T-cell (primary cell): ENCODE measurements at places on chromosomes 13 and 19.

GRCh38 chr13:83881140-83881684 is 1.1 kb downstream of the SLITRK1 start:
- DNase-seq = no peak

DNA sequence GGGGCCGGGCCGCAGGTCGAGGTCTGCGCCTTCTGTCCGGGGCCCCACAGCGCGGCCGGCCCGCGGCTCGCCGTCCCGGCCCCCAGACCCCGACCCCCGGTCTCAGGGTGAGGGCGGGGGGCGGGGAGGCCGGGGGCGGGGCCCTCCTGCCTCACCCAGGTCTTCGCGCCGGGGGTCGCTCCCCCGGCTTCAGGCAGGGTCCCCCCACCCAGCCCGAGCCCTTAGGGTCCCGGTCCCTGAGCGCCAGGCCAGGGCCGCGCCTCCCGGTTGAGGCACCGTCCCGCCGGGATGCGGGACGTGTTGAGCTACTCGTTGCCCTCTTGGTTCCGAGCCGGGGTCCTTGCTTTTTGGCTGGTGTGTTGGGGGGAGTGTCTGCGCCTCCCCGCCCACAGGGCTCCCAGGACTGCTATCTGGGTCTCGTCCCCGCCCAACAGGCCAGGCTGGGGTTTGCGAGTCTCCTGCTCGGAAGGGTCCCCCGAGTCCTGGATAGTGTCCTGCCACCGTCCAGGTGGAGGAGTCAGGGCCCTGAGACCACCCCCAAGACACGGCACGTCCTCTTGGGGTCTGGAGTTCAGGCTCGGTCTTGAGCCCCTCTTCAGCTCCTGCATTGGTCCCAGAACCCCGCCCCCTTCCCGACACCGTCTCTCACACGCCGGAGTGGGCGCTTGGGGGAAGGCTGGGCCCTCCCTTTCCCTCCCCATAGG is 452 bp downstream of the PIAS4 start:
- no peak for DNase-seq

DNA sequence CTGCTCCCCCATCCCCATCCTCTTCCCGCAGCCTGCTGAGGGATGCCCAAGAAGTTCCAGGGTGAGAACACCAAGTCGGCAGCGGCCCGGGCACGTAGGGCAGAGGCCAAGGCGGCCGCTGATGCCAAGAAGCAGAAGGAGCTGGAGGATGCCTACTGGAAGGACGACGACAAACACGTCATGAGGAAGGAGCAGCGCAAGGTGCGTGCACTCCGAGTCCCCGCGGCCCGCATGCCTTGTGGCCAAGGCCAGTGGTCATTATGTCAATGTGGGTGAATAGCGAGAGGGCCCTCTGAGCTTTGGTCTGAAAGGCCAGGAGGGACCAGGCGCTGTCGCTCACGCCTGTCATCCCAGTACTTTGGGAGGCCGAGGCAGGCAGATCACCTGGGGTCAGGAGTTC is 3.6 kb downstream of the CCDC124 start:
- DNase-seq = no peak

DNA sequence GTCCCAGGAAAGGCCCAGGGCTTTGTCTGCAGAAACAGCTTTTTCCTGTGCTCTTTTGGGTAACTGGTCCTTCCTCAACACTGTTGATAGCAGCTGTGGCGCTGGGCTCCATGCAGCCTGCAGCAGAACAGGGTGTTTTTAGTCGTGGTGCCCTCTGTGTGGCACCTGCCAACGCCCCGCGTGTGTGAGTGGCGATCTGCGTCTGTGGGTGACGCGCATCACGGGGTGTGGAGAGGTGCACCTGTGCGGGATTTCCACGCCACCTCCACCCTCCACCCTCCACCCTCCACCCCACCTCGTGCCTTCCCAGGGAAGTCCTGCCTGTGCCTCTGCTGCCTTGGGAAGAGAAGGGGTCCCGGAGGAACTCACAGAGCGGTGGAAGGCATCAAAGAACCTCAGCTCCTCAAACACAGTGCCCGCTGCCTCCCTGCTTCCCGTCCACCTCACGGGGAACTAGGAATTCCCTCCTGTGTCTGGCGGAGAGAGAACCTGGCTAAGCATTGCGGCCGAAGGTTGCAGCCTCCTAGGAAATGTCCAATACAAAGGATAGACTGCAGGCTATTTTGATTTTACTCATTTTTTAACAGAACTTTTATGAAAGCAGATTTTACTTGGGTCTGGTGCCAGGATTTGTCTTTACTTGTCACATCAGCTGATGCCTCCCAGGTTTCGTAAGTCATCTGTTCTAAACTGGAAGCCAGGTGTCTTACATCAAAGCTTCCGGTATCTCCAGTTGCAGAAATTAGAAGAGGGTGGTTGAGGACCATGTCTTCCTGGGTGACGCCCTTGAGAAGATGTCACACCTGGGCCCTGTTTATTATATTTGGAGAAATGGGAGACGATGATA is 84.0 kb downstream of the ATP11A start:
- no peak for DNase-seq

DNA sequence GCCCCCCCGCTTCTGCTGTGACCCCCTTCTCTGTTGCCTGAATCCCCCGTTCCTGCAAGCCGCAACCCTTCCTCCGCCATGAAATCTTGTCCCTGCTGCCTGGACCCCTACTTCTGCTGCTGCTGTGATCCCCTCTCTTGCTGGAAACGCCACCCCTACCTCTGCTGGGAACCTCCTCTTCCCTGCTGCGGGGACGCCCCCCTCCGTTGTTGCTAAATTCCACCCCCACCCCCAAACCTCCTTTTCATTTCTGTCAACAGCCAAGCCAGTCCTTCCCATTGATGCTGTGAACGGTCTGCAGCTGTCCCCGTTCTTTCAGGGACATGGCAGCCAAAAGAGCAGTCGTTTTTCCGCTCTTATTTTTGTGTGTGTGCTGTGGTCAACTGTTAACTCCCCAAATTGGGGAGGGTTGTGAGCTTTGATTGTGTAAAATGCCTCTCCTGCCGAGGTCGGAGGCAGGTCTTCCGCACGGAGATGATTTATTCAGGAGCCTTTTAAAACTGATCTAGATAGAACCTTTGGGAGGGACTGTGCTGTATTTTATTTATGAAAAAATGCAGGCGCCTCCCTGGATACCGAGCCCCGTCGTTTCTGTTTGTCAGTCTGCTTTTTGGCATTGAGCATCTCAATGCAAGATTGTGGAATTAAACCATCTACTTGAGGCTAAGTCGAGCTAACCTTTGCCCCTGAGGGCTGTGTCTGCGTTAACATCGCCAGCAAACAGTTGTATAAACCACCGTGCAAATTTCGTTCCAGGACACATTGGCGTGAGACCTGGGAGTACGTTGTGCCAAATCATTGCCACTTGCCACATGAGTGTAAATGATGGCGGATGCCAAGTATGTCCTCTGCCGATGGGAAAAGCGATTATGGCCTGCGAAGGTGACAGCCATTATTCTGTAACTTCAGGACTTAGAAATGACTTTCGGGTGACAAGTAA is 27.9 kb upstream of the NDUFS7 start:
- DNase-seq = no peak
